Activated naive CD4-positive, alpha-beta T cell treated with anti-CD3 and anti-CD28 coated beads, Interleukin-2, amount 50 U/mL, for 72 hours (primary cell): ENCODE measurements at places on chromosomes 7 and 10. TPM values are rescaled to one million over a fixed set of nuclear protein-coding genes. Genes with fewer than 3 reads are reported as not detected.

CALML5 gene
- not detected for total RNA-seq

DKK1 gene
- total RNA-seq: not detected

- no peak for DNase-seq
Observed at GRCh38 chr10:132417957-132418441, 21.0 kb downstream of the PWWP2B start.

GRCh38 chr7:97017192-97018125 lies 7.2 kb downstream of the DLX5 start:
- DNase-seq: no peak

- DNase-seq: no peak
Observed at GRCh38 chr7:131550846-131551245, 5.6 kb downstream of the PODXL start.

- DNase-seq: no peak
Observed at GRCh38 chr7:39184391-39184790, 206.7 kb downstream of the POU6F2 start.

- DNase-seq: no peak
Observed at GRCh38 chr7:158280448-158281144, 307.0 kb downstream of the PTPRN2 start.

PRR15 gene
- not detected for total RNA-seq

GRCh38 chr7:20116869-20117268 lies 100.3 kb downstream of the MACC1 start:
- no peak for DNase-seq

- DNase-seq: no peak
Observed at GRCh38 chr10:44519361-44519760, 134.5 kb upstream of the CXCL12 start.

NUTM2A gene
- 0.23 TPM for total RNA-seq

PHKG1 gene
- total RNA-seq: 4.1 TPM

DNA sequence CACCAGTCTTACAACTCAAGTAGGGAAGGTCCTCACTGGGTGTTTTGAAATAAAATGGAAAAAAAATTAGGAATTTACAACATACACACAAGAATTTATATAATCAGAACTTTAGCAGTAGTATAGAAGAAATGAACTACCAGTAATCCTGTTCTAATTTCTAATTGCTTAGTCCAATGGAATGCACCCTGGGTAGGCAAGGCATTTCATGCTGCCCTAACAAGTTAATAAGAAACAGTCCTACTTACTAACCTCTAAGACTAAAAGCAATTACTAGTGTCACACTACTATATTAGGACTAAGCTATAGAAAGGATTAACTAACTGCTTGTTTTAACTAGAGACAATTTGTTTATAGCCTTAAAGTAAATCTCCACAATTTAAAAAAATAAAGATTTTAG lies 158.1 kb downstream of the BTAF1 start:
- no peak for DNase-seq

GRCh38 chr7:3892157-3892556 lies 591.1 kb downstream of the SDK1 start:
- no peak for DNase-seq

GRCh38 chr7:157791261-157791660 lies 454.5 kb downstream of the DNAJB6 start:
- DNase-seq: no peak

DNA sequence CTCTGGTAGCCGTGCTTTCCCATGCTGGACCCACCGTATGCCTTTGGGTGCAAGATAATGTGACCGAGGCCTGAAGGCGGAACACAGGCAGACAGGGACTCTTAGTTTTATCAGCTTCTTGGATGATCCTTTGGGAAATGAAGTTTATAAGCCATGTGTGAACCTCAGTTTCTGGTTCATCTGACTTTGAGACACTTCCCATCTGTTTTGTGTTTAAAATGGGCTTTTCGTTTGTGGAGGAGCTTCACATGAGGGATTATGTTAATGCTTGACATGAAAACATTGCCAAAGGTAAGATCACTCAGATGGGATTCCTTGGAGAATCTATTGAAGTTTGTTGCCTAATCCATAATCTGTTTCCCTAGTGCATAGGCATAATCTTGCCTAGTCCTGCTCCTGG lies 249.8 kb upstream of the LYZL1 start:
- DNase-seq: no peak

RPA3 gene
- total RNA-seq: 163 TPM
